ENCODE measurements at places on chromosomes 16 and 17.

DNA sequence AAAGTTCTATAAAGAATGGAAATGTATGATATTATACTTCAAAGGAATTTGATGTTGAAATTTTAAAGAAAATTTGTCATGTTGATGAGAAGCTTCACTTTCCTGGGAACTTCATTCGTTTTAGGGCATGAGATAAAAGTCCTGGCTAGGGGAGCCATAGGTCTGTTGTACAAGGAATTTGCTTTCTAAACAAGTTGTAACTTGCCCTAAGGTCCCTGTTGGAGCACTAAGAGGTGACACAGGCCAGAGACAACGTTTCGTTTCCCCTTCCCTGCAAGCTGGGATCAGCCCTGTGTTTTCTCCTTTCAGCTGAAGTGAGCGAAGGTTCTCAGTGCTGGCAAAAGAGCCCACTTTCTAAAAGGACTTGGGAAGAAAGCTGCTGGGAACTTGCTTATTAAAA lies 16.6 kb downstream of the PLD6 start:
- no peak for DNase-seq

GRCh38 chr17:50513495-50513894 lies 5.3 kb downstream of the MYCBPAP start:
- no peak for DNase-seq

DNA sequence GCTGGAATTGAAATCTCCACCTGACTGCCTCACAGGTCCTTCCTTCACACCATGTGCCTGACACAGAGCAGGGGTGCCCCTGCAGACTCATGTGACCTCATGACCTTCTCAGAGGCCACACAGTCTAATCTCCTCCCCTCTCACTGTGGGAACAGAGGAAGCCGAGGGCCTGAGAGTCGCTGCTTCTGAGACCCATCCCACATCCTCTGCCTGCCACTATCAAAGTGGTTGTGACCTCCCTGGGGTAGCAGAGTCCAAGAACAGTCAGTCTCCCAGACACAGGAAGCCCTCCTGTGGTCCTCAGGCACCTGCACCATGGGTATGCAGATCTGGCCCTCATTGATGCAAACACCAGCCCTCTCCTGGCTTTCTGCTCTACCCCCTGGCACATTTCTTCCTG lies 78.5 kb downstream of the RAB11FIP4 start:
- DNase-seq, result no peak

DNA sequence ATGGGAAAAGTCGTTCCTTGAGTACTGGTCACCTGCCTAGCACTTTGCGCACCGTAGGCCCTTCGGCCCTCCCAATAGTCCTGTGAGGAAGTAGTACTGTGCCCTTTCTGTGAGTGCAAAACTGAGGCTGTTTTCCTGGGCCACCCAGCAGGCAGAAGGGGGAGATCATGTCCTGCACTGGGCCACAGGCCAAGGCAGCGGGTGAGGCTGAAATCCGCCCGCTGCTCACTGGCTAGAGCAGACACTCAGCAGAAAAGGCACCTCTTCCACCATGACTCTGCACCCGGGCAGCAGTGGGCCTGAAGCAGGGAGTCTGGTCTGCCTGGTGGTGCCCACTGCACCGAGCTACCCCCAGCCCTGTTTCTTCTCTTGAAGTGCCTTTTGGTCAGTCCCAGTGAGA lies 20.2 kb downstream of the METTL22 start:
- DNase-seq, result no peak

- DNase-seq, result no peak
Measured at GRCh38 chr17:17712268-17712924, 31.1 kb downstream of the RAI1 start.

- DNase-seq, result no peak
Measured at GRCh38 chr17:8791910-8792270, 7.3 kb downstream of the MFSD6L start.

DNA sequence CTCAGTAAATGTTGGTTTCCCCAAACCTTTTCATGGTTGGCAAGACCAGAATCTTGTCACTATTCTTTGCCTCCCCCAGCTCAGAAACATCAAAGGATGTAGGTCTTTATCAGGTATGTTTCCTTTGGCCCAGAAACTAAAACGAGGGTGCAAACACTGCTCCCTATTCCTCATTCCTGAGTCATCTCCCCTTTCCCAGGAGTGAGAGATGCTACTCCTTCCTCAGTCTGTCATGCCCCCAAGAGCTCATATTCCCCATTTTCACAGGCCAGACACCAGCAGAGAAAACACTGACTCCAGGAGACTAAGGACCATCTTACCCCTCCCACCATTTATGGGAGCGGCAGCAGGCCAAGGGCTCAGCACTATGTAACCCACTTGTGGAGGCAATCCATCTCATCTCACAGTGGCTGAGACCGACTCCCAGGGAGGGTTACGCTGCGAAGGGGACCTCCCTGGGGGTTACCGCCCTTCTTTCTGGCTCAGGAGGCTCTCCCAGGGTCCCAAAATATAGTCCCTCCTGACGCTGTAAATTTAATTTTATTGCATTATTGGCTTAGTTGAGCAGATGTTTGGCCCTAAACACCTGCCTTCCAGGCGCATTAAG lies 1.5 kb downstream of the GEMIN4 start:
- no peak for DNase-seq

DNA sequence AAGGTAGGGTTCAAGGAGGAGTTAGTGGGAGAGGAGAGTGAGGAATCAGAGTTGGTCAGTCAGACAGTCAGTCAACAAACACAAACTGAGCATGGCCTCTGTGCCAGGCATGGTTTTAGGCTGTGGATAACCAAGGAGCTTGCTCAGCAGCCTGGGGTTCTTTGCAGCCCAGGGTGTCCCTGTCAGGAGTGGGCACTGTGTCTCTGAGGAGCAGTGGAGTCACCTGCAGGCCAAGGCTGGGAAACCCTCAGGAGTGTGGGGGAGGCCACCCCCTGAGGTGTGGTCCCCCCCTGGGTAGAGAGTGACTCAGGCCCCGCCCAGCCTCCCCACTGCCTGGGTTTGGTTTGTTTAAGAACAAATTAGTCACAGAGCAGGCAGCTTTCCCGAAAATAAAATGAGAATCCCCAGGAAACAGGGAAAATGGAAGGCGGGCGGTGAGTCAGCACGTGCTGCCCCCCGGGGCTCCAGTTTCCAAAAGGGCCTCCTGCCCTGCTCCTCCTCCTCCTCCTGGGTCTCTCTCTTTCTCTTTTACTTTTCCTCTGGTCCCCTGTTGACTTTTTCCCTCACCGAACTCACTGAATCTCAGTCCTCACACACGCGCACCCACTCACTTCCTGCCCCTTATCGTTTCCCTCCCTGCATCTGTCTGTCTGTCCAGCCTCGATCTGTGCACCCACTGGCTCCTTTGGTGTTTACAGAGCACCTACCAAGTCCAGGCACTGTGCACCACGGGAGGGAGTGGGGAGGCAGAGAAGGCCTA lies 44.3 kb downstream of the SOCS3 start:
- DNase-seq, result no peak

DNA sequence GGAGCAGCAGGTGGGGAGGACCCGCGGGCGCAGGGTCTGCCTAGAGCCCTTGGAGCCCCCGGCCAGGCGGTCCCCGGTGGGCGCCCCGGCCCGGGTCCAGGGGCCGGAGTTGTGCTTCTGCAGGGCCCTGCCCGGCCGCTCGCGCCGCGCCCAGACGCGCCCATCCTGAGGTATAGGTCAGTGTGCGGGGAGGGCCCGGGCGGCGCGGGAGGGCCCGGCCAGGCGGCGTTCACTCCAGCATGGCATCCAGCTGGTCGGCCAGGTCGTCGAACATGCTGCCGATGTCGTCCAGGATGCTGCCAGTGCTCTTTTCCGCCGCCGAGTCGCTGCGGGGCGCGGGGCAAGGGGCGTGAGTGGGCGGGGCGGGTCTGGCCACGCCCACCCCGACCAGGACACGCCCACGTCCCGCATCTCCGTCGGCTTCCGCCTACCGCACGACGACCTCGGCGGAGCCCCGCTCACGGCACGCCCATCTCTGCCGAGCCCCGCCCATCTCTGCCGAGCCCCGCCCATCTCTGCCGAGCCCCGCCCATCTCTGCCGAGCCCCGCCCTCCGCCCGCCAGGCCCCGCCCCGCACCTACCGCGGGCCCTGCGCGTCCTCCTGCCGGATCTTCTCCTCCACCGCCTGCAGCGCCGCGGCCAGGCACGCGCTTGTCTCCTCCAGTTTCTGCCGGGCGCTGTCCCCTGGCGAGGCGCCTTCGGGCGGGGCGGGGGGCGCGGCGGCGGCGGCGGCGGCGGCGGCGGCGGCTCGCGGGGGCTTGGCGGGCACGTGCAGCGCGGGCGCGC lies 17.9 kb downstream of the CASKIN1 start:
- peak; percentile 40 for DNase-seq

DNA sequence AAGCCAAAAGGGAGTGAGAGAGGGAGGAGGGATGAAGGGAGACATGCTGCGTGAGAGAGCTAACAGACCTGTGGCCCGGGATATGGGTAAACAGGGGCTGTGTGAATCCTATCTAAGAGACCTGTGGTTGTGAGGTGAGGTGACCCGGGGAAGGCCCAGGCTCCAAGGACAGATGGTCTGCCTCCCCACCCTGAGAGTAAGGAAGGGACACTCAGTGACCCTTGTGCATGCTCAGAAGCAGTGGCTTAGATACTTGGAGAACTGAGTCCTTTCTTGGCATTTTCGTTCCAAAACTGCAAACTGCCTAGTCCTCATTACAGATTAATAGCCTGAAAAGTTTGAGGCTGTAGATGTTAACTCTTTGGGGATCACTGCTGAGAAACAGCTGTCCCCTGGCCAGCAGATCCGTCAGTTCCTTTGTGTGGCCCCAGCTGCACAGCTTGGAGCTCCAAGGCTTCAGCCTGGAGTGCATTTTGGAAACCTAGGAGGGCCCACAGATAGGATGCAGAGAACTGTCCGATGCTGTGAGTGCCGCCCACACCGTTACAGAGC lies 121.6 kb downstream of the SMG6 start:
- DNase-seq, result no peak

DNA sequence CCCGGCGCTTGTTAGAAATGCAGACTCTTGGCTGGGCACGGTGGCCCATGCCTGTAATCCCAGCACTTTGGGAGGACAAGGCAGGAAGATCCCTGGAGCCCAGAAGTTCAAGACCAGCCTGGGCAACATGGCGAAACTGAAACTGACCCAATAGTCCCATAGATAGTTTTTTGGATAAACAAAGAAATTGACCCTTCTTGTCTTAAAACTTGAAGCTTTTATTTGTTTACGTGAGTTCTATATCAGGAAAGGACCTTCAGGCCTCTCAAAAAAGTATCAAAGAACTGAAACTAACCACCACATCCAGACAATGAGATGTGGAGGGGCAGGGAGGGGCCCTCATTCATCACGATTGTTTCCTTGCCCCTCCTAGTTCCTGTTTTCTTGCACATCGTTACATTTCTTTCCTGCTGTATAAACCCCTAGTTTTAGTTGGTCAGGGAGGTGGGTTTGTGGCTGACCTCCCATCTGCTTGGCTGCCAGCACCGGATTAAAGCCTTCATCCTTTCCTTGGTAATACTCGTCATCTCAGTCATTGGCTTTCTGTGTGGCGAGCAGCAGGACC lies 29.9 kb upstream of the PRM1 start:
- peak; percentile 67 for DNase-seq

DNA sequence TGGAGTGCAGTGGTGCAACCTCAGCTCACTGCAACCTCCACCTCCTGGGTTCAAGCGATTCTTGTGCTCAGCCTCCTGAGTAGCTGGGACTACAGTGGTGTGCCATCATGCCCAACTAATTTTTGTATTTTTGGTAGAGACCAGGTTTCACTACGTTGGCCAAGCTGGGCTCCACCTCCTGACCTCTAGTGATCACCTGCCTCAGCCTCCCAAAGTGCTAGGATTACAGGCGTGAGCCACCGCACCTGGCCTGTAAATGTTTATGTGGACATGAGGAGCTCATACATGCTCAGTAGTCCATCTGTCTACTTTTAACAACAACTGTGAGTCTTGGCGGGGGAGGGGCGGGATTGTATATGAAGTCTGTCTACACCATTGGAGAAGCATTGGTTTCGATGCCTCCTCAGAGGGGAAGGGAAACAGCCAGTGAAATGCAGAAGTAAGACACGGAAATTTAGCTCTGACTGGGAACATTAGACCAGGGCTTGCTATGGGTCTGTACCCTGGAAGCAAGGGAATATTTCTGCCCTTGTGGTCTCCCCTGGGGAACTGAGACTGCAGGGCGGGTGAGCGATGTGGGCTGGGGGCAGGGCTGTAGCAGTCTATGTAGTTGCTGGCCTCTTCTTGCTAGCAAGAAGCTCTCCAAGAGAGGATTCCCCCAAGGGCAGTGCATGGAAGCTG lies 9.3 kb downstream of the NUBP1 start:
- DNase-seq, result no peak

DNA sequence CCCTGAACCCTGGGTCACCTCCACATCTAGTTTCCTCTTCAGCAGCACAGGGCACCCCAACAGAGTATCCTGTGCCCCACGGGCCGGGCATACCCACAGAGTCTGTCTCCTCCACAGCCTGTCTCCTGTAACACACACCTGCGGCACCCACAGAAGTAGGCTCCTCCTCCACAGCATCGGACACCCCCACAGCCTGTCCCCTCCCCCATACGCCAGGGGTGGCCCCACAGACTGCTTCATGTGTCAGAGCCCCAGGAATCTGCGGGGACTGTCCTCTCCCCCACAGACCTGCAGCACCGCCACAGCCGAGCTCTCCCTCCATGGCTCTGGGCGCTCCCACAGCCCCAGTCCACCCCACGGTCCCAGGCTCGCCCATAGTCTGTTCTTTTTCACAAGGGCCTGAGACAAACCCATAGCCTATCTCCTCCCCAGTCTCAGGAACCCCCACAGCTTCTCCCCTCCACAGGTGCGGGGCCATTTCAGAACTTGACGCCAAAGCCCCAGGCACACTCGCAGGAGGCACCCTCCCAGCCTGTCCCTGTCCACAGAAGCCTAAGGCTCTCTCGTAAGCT lies 1.4 kb downstream of the KIAA0753 start:
- DNase-seq, result no peak

GRCh38 chr17:19305761-19306159 lies 56.8 kb downstream of the B9D1 start:
- no peak for DNase-seq

- DNase-seq, result no peak
Measured at GRCh38 chr16:73067671-73068540, 20.0 kb upstream of the ZFHX3 start.

DNA sequence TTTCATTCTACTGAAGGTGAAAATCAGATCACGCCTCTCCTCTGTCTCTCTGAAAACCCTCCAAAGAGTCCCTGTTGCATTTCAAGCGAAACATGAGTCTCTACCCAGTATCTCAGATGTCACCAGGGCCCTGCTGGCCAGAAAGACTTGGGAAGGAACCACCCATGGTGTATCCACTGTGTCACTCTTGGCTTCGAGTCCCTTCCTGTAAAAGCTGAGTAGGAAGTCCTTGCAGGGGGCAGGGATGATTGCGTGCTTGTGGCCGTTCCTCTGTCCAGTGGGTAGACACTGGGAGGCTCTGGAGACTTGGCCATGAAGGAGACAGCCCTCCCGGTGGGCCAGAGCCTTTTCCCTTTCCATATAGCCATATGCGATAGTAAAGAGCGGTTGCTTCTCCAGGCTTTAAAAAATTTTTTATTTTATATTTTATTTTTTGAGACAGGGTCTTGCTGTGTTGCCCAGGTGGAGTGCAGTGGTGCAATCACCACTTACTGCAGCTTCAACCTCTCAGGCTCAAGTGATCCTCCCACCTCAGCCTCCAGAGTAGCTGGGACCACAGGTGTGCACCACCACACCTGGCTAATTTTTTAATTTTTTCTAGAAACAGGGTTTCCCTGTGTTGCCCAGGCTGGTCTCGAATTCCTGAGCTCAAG lies 19.0 kb upstream of the RMI2 start:
- no peak for DNase-seq

Measured in T-cell (primary cell).